IMR-90 (cell line): ENCODE measurements at places on chromosomes 2 and 18. TPM values are rescaled to one million over a fixed set of nuclear protein-coding genes. Genes with fewer than 3 reads are reported as not detected.
A peak's percentile ranks its signal among the peaks of the same experiment; 100 is the strongest.

DUSP2 gene
- total RNA-seq, result 1.8 and 2.5 TPM in 2 replicates

AGXT gene
- not detected in 2 replicates for total RNA-seq

MBD1 gene
- 31.7 TPM in 2 replicates for total RNA-seq

GRCh38 chr2:42722320-42723190, 41.4 kb downstream of the OXER1 start:
- peak; percentile 89 for DNase-seq

DNA sequence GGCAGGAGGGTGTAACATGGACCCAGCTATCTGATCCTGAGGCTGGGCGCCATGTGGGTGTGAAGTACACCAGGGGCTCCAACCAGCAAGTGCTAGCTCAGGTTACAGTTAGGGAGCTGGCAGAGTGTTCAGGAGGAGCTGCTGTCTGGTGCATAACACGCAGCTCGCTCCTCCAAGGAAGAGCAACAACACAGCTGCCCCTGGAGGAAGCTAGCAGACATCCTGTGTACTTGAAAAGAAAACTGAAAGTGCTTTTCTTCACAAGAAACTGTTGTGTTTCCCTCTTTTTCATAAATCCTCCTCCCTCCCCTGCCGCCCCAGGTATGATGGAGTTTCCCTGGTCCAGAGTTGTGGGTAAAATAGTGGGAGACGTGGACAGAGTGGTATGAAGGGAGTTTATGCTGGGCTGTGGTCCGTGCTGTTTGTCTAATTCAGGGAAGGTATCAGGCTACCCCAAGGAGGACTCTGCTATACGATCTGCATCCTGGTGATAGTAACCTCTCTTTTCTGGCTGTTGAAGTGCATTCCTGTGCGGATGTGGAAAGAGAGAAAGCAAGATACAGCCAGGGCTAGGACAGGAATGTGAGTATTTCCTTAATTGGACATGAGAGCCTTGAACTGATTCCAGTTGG, 6.1 kb upstream of the LBH start:
- peak; percentile 87 for DNase-seq

DNA sequence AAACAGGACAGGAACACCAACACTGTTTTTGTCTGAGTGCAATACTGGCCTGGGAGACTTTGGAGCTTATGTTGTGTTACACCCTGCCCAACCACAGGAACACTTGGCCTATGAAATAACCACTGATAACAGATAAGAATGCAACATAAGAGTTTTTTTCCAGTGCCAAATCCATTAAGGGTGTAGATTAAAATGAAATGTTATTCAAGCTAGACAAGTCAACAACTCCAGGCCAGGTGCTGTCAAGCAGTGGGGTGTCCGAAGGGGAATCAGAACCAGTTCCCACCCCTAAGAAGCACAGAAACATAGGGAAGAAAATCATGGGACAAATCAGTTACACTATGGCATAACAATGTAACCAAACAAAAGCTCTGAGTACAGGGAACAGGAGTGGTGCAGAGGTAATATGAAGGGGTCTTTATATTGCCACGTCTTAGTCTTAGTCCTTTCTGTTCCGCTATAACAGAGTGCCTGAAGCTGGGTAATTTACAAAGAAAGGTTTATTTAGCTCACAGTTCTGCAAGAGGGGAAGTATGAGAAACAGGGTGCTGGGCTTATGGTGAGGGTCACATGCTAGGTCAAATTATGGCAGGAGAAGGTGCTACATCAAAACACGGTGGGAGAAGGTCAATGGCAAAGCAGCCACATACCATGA, 3.8 kb downstream of the AFG3L2 start:
- DNase-seq, result no peak

POLR1A gene
- total RNA-seq, result 27.4 and 27.8 TPM in 2 replicates

DNA sequence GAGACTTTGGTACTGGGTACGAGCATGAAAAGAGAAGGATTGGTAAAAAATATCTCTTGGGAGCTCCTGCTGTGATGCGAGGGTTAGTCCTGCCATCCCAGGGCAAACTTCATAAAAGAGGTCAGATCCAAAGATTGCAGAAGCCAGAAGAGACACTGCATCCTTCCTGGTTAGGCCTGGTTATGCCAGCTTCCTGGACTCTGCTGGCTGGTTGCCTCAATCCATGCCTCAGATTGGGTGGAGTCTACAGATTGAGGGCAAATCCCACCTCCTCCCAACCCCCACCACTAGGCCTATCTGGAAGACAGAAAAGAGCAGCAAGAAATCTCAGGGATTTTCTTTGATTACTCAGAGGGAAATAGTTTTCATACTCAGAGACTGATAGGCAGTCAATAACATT, 5.3 kb upstream of the ACADL start:
- DNase-seq, result no peak

- no peak for DNase-seq
Observed at GRCh38 chr2:103667335-103667884, 905.6 kb downstream of the TMEM182 start.

GRCh38 chr2:175730050-175730449, 272.0 kb downstream of the LNPK start:
- no peak for DNase-seq

LAPTM4A gene
- total RNA-seq, result 97.7 and 221 TPM in 2 replicates

CXCR1 gene
- not detected in 2 replicates for total RNA-seq

- no peak for DNase-seq
Observed at GRCh38 chr2:159609811-159610549, 6.4 kb downstream of the BAZ2B start.

GRCh38 chr2:157644776-157645175, 16.1 kb upstream of the ACVR1C start:
- no peak for DNase-seq

DNA sequence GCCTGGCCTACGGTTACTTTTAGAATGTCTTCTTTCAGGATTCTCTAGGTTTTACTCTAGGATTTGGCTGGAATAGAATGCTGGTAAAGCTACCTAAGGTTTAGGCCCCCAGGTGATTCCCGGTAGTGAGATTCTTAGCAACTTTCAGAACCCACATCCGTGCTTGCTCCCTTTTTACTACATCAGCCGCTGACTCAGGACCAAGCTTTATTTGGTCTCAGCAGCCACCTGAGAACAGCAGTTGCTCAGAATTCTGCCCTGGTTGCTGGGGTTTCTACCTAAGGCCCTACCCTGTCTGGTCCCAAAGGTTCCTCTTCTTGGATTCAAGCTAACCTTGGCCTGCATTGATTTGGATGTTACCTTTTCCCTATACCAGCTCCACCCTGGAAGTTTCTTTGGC, 36.1 kb upstream of the NDUFV2 start:
- no peak for DNase-seq

CYP1B1 gene
- 1.1 and 1.9 TPM in 2 replicates for total RNA-seq

DNA sequence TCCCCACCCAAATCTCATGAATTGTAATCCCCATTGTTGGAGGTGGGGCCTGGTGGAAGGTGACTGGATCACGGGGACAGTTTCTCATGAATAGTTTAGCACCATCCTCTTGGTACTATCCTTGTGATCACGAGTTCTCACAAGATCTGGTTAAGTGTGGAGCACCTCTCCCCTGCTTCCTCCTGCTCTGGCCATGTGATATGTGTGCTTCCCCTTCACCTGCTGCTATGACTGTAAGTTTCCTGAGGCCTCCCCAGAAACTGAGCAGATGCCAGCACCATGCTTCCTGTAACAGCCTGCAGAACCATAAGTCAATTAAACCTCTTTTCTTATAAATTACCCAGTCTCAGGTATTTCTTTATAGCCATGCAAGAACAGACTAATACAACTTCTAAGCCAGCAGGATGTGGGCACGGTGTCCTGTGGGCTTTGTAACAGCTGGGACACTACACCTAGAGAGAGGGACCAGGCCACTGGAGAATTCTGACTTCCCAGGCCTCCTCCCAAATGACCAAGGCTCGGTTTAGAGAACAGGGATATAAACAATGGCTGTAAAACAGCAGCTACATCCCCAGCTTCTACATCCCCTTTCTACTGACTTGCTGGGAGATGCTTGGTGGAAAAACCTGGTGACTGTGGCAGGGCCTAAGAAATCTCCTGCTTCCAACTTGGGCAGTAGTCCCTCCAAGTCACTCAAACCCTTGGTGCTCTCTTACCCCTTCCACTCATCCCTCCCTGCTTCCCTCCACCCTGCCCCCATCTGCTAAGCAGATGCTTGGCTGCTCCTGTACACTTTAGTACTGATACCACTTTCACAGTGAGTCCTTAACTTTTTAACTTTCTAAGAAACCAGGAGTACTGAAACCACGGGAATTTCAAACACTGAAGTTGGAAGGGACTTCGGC, 10.3 kb downstream of the STAT1 start:
- DNase-seq, result no peak

- DNase-seq, result no peak
Observed at GRCh38 chr2:51528156-51528555, 496.2 kb upstream of the NRXN1 start.

DNA sequence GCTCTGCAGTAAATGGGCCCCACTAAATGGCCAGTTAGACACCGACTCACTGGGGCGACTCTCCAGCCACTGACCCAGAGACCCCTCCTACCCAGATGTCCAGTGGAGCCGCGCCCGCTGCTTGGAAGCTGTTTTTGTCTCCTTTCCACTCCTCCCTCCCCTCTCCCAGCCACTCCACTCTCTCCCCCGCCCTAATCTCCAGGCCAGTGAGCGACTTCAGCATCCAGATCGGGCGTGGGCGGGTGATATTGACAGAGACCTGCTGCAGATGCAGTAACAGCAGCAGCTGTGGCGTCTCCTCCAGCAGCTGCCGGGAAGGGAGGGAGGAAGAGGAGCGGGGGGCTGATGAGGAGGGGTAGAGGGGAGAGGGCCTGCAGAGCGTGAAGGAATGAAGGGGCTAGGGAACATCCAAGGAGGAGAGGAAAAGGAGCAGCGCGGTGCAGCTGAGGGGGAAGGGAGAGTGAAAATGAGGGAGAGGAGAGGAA, at the start of gene SCN7A:
Gene SCN7A (minus strand): TSS at position 110 of the 485 bp plus-strand sequence. CDS start 16,553 bp downstream, outside the sequence.
- DNase-seq, result peak; percentile 81

DPP10 gene
- total RNA-seq, result not detected in 2 replicates

GRCh38 chr2:13819896-13820295, 812.6 kb upstream of the LRATD1 start:
- no peak for DNase-seq

GRCh38 chr18:5276947-5277346, 18.6 kb downstream of the ZBTB14 start:
- no peak for DNase-seq

- no peak for DNase-seq
Observed at GRCh38 chr2:16204886-16205620, 264.7 kb downstream of the MYCN start.

DNA sequence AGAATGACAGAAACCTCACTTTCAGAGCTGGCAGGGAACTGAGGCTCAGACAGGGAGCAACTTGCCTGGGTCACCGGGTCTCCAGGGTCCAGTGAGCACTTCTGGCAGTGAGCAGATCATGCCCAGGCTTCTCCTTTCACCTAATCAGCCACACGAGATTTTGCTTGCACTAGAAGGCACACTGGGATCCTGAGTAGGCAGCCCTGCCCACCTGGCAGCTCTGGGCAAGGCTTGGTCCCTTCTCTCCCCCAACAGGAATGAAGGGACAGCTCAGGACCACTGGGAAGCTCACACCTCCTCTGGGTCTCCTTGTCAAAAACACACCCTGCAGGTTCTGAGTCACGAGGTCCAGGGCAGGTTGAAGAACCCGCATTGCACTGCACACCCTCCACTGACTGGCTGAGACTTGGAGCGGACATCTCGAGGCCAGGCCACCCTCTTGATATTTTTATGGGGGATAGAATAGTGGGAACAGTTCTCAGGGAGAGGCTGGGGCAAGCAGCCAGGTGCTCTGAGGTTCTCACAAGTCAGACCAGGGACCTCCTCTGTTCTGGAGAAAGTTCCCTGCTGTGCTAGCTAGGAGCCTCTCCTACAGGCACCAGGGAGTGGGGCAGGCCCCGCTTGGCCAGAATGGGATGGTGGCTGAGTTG, 5.7 kb downstream of the MAL start:
- no peak for DNase-seq

DNA sequence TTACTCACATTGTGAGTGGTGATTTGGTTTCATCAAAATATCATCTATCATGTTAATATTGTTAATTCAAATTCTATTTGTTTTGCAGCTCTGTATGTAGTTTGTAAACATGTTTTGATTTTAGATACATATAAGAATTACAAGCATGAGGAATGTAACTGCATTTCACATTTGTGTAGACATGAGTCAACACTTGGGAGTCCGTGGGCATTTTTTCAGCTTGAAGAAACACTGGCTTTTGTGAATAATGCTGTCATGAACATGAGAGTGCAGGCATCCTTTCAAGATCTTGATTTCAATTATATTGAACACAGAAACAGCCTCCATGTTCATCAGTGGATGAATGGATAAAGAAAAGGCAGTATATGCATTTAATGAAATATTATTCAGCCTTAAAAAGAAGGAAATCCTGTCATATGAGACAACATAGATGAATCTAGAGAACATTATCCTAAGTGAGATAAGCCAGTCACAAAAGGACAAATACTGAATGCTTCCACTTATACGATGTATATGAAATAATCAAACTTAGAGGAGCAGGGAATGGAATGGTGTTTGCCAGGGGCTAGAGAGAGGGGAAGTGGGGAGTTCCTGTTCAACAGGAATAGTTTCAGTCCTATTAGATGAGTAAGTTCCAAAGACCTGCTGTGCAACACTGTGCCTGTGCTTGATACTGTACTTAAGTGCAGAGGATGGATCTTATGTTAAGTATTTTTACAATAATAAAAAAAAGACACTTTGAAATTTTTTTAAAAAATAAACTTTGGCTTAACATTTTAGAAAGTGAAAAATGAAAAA, 194.9 kb downstream of the LRATD1 start:
- peak; percentile 1 for DNase-seq

GRCh38 chr2:118861242-118861641, 13.8 kb upstream of the EN1 start:
- no peak for DNase-seq

- DNase-seq, result peak; percentile 74
Observed at GRCh38 chr18:23498877-23499276, 4.4 kb upstream of the RMC1 start.

ZNF638 gene
- 129 and 142 TPM in 2 replicates for total RNA-seq

- DNase-seq, result no peak
Observed at GRCh38 chr18:39199231-39199855, 1633.7 kb upstream of the CELF4 start.

GRCh38 chr2:60676706-60677330, 79.2 kb upstream of the PAPOLG start:
- DNase-seq, result no peak

RNPEPL1 gene
- total RNA-seq, result 3.8 and 3.9 TPM in 2 replicates

DNA sequence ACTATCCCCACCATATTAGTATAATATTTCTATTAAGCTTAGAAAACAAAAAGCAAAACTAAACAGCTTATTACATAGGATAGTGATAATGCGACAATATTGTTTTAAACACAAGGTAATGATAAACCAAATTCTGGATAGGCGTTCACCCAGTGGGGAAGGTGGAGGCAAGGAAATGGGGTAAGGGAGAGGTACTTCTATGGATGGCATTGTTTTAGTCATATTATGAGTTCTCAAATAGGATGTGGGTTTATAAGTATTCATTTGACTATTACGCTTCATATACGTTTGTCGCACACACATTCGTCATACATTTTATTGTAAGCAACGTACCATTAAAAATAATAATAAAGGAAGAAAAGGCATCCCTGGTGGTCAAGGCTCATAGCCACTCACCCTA, 88.8 kb upstream of the DNMT3A start:
- DNase-seq, result no peak

NOL4 gene
- not detected in 2 replicates for total RNA-seq

CRACDL gene
- not detected in 2 replicates for total RNA-seq

UPP2 gene
- total RNA-seq, result not detected in 2 replicates

SKOR2 gene
- total RNA-seq, result not detected in 2 replicates

SLC5A7 gene
- not detected in 2 replicates for total RNA-seq

LDLRAD4 gene
- total RNA-seq, result not detected in 2 replicates
